ENCODE measurements at places on chromosomes 2 and 18. TPM values are rescaled to one million over a fixed set of nuclear protein-coding genes. Genes with fewer than 3 reads are reported as not detected.

Gene SLC9A4
- not detected for total RNA-seq

Gene RTP5
- total RNA-seq, result 0.63 TPM

DNA sequence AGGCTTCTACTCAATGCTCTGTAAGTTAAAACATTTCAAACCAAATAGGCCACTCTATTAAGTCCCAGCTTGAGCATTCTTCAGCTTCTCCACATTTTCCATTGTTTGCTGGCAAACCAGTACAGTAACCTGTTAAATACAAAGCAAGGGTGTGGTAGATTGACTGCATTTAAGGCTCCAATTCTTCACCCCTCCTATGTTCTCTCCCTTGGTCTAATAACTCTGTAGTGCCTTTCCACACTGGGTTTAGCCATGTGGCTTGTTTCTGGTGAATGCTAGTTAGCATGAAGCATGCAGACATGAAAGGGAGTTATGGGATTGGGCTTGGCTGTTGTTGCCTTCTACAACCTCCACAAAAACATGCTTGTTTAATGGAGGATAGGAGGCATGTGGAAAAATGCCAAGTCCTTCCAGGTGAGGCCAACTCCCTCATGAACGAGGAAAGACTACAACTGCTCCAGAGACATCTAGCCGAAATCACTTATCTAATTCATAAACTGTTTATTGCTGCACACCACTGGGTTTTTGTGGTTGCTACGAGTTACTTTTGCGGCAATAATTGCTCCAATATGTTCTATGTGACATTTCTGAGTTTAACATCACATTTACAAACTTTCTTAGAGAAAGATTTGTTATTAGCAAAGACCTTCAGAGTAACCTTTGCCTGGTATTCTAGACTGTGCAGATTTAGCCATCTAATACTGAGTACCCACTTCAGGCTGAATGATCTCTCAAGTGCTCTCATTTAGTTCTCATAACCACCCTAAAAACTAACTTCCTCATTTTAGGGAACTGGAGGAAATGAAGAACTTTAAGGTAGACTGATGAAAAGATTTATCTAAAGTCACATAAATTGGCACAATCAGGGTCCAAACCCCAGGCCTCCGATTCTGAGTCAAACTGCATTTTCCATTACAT lies 104.0 kb downstream of the SMAD2 start:
- no peaks in the 10 kb centered on the region for H3K36me3 ChIP-seq
- DNase-seq, result no peak
- no peak overlapping the region for H3K27ac ChIP-seq
- H3K4me3 ChIP-seq, result no peak overlapping the region

Gene LRRC30
- total RNA-seq, result not detected

All from thoracic aorta (tissue), 2 donors.